ENCODE measurements at places on chromosomes 12 and 14.

GRCh38 chr12:94616203-94616729 lies 34.1 kb downstream of the TMCC3 start:
- DNase-seq: no peak

- peak; percentile 54 for DNase-seq
Measured at GRCh38 chr14:50003213-50004021, 110.5 kb downstream of the ARF6 start.

DNA sequence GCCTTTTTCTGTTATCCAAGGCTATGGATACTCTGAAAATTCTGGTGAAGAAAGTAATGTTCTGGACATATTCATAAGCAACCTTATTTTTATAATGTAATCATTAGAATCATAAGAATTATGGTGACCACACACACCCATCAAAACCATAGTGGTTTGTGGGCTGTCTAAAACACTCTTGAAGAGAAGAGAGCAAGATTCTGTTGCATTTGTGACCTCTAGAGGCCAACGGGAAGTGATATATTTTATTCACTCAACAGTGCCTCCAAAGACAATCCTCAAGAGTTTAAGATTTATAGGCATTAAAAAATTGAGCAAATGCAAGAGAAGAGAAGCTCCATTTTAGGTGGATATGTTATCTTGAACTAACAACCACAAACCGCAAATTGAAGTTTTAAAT lies 68.5 kb upstream of the LGR5 start:
- DNase-seq: no peak

GRCh38 chr12:128316973-128317526 lies 50.1 kb downstream of the TMEM132C start:
- DNase-seq: no peak

DNA sequence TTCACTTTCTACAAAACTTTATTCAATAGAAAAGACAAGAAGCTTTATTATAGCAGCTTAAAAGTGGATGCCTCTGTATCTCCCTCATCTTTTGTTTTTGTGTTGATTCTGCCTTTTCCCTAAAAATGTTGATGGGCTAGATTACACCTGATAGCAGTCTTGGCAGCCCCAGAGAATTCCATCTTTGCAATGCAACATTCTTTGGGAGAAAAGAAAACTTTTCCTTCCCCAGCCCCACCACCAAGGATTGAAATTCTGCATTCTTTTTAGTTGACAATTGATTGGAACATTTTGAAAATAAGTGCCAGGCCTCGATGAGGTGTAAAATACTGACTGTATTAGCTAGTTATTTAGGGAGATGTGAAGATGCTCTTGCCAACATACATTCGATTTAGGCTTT lies 306.8 kb upstream of the G2E3 start:
- DNase-seq: no peak

DNA sequence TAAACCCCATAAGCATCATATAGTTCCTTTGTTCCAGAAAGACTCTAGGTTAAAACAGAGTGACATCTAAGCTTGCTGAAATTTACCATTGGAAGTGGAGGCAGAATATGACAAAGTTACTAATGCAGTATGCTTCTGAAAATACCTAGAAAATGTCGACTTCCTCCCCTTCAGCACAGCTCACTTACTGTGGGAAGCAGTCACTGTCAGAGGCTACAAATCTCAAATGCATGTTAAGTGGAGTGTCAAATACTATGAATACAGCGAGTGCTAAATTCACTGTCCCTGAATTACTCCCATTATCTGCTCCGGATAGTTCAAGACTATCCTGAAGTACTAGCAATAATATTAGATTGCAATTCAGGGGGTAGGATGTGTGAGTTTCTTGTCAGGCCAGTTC lies 1454.6 kb downstream of the AACS start:
- no peak for DNase-seq

GRCh38 chr12:116380108-116380507 lies 102.6 kb upstream of the MED13L start:
- no peak for DNase-seq
